GM13977 (cell line): ENCODE measurements at places on chromosomes 13 and 19.
A peak's percentile ranks its signal among the peaks of the same experiment; 100 is the strongest.

DNA sequence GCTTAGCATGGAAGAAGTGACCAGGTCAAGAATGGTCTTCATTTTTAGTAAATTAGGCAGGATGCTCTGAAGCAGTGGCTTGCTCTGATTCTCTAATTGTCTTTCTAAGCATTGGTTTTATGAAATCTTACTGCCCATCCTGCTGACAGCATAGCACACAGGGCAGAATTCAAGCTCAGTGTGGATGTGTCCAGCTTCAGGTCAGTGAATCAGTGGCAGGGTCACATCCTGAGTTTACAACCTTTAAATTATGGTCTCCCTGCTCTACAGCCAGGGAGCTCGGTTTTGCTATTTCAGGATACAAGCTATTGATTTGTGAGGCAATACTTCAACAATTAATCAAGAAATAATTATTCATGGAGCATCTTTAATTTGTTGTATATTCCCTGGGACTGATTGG is 202.3 kb upstream of the RXFP2 start:
- no peak for DNase-seq

DNA sequence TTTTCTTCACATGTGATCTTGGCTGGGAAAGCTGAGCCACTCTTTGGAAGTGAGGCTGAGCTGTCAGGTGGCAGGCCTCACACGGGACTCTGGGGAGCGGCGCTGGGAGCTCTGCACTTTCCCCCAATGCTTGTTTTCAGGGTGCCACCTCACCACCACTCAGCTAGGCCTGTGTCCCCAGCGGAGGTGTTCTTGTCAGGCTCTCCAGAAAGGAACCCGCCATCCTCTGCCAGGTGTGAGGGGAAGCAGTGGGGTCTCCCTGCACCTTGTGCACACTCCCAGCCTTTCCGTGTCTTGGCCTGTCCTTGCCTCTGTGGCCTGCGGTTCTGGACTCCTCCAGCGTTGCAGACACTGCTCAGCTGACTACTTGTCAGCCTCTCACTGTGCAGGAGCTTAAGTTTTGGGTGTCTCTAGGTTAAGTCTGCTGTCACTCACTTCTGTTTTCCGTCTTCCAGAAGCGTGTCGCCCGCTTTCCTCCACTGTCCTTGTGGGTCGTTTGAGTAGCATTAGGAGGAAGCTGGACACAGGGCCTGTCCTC is 51.9 kb downstream of the GGACT start:
- no peak for DNase-seq

DNA sequence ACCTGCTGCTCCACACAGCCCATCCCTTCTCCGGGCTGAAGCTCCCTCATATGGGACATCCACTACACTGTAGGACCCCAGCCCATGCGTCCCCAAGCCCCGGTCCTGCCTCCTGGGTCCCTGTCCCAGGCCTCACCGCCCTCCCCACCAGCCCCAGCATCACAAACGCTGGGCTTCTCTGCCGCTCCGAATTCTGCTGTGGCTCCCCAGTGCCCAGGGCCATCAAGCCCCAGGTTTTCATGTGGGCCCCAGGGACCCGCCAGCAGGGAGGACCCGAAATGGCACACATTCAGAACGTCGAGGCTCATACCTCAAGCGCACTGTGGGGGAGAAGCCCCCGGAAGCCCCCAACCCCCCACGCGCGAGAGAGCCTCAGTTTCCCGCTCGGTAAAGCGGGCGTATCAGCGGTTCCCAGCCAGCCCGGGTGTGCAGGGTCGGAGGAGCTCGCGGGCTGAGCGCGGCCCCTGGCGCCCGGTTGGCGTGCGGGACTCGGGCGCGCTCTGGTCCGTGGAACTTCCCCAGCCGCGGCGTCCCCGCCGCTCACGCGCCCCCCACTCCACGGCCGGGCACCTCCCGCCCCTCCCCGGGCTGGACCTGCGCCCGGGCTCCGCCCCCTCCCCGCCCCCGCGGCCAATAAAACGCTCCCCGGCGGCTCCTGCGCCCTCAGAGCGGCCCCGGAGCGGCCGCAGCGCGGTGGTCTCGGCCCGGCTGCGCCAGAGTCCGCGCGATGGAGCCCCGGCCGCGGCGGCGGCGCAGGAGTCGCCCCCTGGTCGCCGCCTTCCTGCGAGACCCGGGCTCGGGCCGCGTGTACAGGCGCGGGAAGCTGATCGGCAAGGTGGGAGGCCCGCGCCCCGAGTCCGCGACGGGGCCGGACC is at the start of gene PLK5:
Gene PLK5 (plus strand): TSS at position 666 of the 875 bp plus-strand sequence. CDS start 2,920 bp downstream, outside the sequence.
- no peak for DNase-seq

DNA sequence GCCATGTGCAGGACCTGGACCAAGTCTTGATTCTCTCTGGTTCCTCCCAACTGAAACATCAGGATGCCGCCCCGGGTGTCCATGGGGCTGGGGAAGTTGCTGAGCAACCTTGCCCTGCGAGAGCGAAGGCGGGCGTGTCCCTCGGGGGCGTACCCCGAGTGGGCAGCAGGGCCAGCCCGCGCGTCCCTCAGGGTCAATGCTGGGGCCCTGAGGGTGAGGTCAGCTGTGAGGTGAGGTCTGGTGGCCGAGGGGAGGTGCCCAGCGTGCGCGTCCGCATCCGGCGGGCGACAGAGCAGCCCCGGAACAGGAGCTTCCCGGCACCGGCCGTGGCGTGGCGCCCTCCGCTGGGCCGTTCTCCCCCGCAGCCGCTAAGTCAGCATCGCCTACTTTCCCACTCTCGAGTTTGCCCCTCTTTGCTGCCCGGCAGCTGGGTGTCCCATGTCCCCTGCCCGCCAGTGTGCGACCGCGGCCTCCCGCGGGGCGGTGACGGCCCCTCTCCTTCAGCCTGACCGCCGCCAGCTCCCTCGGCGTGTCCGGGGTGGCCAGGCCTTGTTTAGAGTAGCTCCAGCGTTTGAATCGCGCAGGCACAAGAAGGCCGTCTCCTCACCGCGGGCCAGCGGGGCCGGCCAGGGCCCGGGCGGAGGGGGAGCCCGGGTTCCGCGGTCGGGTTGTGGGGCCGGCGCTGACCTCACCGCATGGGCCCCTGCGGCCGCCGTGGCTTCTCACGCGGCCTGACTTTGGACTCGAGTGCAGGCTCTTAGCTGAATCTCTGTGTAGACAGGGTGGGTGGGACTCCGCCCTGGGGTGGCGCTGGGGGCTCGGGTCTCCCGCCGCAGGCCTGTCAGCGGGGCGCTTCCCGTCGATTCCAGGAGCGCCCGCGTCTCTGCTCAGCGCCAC is 33.0 kb downstream of the GJA3 start:
- peak; percentile 68 for DNase-seq

DNA sequence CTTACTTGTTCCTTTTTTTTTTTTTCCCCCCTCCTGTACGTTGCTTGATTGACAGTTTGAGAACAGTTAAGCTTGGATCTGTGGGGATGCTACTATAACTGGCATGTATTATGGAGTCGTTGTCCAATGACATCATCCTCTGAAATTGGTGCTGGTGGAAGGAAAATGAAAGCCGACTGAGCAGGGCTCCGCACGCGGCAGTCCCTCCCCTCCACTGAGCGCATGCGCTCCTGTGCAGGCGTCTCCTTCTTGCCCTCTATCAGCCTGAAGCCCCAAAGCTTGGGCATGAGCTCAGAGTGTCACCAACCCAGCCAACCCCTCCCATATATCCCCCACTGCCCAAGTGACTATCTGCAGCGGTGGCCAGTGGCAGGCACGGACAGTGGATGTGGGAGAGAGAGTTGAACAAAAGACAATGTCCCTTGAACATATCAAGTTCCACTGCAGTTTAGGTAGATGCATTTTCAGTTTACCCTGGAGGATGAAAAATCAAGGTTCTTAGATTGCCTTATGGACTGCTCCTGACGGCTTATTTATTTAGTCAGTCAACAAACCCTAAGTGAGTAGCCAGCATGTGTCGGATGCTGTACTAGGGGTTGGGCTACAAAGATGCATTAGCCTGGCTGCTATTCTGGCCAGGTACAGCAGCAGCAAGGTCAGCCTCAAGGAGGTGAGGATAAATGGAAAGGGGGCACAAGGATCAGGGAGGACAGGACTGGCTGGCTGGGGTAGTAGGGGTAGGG is 20.8 kb downstream of the MBNL2 start:
- DNase-seq, result no peak
